ENCODE measurements at places on chromosomes 7 and 10. TPM values are rescaled to one million over a fixed set of nuclear protein-coding genes. Genes with fewer than 3 reads are reported as not detected.

Gene ATOH7
- not detected for polyA plus RNA-seq

Gene SLC26A3
- polyA plus RNA-seq: not detected

Gene FAM180A
- 0.59 TPM for polyA plus RNA-seq

Gene FEZF1
- polyA plus RNA-seq: not detected

Gene NPSR1
- polyA plus RNA-seq: not detected

Gene RBP3
- not detected for polyA plus RNA-seq

Gene HSPA12A
- 3.8 TPM for polyA plus RNA-seq

Gene VPS37D
- 2.5 TPM for polyA plus RNA-seq

Gene NAT16
- not detected for polyA plus RNA-seq

Gene NPY4R2
- polyA plus RNA-seq: not detected

Gene CCDC172
- polyA plus RNA-seq: not detected

Gene TAS2R4
- 0.03 TPM for polyA plus RNA-seq

Gene MPP7
- 1.3 TPM for polyA plus RNA-seq

Gene GRID1
- polyA plus RNA-seq: not detected

Gene ZCWPW1
- 1.4 TPM for polyA plus RNA-seq

Gene FGFR2
- 11.1 TPM for polyA plus RNA-seq

Gene VAX1
- 0.15 TPM for polyA plus RNA-seq

Gene BICC1
- 0.29 TPM for polyA plus RNA-seq

Gene ATXN7L1
- 2.8 TPM for polyA plus RNA-seq

Gene FGFBP3
- 0.42 TPM for polyA plus RNA-seq

Gene INSYN2A
- not detected for polyA plus RNA-seq

Gene ZMYND11
- polyA plus RNA-seq: 11.1 TPM

Gene HYAL4
- 0.10 TPM for polyA plus RNA-seq
